ENCODE measurements at places on chromosomes 4 and X. TPM values are rescaled to one million over a fixed set of nuclear protein-coding genes. Genes with fewer than 3 reads are reported as not detected.

ZNF732 gene
- not detected for total RNA-seq

MAGEA4 gene
- not detected for total RNA-seq

NR0B1 gene
- total RNA-seq = not detected

CCSER1 gene
- total RNA-seq = 1.6 TPM

UVSSA gene
- 17.4 TPM for total RNA-seq

GPR34 gene
- total RNA-seq = 10.7 TPM

CRMP1 gene
- 4.4 TPM for total RNA-seq

DNA sequence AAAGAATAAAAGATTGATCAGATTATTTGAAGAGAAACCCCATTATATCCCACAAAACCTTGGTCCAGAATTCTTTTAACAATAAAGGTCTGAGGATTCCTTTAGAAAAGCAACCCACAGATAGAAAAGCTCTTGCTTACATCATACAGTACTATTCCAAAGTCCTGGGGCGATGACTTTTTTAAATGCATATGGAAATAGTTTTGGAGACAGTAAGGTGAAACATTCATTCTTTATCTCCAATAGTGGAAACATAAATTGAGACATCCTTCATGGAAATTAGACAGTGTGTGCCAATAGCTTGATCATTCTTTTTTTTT, 85.7 kb upstream of the UCP1 start:
- no peak for DNase-seq

GRCh38 chr4:109801895-109802319, at the start of gene CFI:
Gene CFI (minus strand): TSS chr4:109801999. CDS start chr4:109801971, 28 bp downstream.
- no peak for DNase-seq

- DNase-seq = no peak
Observed at GRCh38 chr4:137587796-137588195, 55.5 kb upstream of the PCDH18 start.

- DNase-seq = no peak
Observed at GRCh38 chr4:95522682-95523530, 25.9 kb downstream of the UNC5C start.

- no peak for DNase-seq
Observed at GRCh38 chr4:137510557-137511265, 21.6 kb downstream of the PCDH18 start.

- no peak for DNase-seq
Observed at GRCh38 chr4:47747211-47747610, 90.7 kb downstream of the CORIN start.

DNA sequence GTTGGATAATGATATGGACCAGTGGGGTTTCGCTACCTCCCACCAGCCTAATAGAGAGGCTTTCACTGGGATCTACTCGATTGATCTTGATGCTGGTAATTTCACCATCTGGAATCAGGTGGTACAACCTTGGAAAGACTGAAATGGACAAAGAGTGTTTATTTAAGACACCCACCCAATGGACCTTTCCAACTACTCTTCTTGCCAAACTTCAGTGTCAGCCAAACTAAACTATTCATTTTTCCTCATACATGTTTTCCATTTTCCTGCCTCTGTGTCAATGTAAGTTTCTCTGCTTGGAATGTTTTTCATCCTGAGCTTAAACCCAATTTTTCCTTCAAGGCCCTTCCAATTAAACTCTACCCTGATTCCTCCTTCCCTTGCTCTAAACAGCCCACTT, 92.6 kb downstream of the LNX1 start:
- no peak for DNase-seq

DNA sequence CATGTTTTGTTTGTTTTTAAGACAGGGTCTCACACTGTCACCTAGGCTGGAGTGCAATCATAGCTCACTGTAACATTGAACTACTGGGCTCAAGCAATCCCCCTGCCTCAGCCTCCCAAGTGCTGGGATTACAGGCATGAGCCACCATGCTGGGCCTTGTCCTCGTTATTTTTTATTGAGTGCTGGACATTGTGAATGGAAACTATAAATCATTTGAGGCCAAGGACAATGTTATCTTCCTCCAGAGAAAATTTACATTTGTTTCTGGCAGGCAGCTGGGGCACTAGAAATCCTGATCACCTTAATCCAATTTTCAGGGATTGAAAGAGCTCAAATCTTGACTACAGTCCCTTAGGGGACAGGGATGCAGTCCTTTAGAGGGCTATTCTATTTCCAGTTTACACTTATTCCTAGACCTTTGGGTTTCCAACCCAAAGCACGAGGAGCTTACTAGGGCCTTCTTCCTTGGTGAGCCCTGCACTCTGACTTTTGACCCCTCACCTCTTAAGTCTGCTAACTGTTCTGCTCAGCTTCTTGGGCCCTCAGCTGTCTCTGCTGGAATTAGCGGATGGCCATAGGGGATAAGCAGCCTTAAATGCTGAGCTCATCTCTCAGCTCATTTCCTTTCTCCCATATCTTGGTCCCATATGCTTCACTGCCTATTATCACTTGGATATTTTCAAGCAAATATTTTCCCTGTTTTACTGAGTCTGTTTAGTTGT, 23.0 kb upstream of the PDZD4 start:
- DNase-seq = no peak

GRCh38 chr4:147969573-147970385, 237.9 kb downstream of the ARHGAP10 start:
- DNase-seq = no peak

- no peak for DNase-seq
Observed at GRCh38 chrX:10608099-10608498, 12.3 kb downstream of the MID1 start.

GRCh38 chr4:47913861-47914219, 543 bp downstream of the NFXL1 start:
- DNase-seq = peak; percentile 69

- no peak for DNase-seq
Observed at GRCh38 chr4:3315566-3315965, 22.7 kb downstream of the RGS12 start.

DNA sequence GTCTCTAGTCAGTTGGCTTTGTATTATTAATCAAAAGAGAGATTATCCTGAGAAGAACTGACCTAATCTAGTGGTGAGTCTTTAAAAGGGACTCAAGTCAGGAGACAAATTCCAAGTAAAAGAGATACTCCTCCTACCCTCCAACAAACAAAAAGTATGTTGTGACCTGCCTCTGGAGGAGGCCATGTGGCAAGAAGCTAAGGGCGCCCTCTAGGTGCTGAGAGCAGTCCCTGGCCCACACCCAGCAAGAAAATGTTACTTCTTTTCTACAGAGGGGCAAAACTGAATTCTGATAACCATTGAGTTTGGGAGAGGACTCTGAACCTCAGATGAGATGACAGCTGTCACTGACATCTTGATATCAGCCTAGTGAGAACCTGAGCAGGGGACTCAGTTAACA, 953.6 kb upstream of the AGA start:
- no peak for DNase-seq

DNA sequence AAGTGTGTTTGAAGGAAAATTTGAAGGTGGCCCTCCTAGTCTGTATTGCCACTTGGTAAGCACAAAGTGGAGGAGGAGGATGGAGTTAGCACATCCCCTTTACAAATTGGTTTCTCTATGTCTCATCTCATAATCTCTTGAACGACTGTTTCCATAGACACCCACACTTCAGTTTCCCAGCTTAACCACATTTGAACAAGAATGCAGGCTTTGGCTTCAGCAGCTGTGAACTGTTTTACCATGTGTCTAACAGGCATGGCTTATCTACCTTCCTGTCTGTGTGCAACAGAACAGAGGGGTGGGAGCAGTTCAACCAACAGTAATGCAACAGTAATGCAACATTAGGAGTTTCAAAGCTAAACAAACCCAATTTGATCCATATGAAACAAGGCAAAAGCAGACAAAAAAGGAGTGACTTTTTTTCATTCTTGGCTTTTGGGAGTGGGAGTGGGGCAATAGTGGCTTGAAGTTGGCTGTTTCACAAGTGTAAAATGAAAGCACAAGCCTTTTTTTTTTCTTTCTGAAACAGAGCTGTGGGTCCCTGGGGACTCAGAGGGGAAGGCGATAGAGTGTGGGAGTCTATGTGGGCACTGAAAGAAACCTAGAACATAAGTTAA, 108.0 kb downstream of the ITM2A start:
- no peak for DNase-seq

GRCh38 chrX:134645936-134646543, 12.2 kb downstream of the PLAC1 start:
- DNase-seq = no peak

DNA sequence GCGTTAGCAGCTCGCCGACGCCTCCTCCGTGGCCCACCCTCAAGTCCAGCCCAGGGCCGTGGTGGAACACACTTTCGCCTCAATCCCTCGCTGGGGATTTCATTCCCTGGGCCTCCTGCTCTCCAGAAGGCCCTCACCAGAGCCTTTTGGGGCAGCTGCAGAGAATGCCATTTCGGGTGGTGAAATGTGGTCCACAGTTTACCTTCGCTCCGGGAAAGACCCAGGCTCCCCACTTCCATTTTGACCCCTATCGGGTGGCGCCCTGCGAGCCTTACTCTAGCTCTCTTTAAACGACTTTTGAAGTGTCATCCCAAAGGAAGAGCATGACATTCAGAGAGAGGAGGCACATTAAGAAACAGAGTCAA, 496 bp downstream of the SH2D1A start:
- DNase-seq = no peak

DNA sequence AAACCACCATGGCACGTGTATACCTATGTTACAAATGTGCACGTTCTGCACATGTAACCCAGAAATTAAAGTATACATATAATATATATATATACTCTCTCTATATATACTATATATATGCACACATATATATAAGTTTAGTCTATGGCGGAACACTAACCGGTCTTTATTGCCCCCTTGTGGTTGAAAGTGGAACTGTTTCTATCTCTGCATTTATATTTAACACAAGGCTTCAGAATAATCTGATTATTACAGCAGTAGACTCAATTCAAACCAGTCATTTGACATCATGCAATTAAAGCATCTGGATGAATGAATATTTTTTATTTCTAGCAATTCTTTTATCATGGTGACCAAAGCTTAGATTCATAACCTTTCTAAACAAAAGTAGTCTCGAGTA, 14.6 kb downstream of the RAB9B start:
- DNase-seq = no peak

- DNase-seq = peak; percentile 70
Observed at GRCh38 chr4:52869196-52869595, 7.1 kb downstream of the RASL11B start.

DNA sequence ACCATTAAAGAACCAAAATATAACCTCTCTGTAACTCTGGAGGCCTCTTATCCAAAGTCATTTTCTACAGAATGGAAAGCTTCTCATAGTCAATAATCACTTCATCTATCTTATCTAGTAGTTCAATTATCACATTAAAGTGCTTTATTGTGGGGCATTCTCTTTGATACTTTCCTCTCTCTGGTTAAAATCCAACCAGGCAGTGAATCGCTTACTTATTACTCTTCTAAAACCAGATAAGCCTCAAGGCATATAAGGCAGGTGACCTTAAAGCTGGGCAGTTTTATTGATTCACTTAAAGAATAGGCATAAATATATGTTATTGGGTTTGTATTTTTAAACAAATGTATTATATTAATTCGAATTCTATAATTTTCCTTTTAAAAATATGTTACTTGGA, 2162.1 kb upstream of the TENM3 start:
- no peak for DNase-seq

DNA sequence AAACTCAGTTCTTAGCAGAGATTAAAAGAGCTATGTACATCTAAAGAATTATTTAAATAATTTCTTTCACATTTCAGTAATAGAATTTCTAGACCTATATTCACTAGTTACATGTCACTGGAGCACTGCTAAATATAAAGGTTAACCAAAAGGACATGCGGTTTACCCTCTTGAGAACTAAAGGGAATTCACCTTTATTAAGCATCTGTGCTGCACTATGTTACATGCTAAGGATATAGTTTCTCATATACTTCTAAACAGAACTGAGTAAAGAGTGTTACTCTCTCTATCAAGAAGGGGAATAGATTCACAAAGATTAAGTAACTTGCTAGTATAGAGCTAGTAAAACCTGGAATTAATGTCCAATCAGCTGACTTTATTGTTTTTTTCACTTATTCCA, 7.6 kb downstream of the SPIN3 start:
- DNase-seq = no peak

DNA sequence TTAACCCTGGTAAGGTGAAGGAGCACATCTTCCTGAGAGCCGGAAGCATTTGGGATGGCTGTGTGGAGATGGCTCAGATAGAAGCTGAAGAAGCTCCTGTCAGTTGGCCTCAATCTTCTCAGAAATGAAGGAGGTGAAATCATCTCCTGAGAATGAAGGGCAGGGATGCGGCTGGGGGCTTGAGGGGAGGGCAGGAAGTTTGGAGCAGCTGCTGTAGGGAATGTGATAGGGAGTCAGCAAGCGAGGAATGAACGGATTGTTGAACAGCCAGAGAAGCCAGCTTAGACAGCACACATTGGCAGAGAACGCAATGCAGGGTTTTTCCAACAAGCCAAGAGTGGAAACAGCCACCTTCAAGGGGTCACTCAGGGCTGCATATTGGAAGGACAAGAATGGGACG, 10.0 kb downstream of the KCNE5 start:
- DNase-seq = no peak

DNA sequence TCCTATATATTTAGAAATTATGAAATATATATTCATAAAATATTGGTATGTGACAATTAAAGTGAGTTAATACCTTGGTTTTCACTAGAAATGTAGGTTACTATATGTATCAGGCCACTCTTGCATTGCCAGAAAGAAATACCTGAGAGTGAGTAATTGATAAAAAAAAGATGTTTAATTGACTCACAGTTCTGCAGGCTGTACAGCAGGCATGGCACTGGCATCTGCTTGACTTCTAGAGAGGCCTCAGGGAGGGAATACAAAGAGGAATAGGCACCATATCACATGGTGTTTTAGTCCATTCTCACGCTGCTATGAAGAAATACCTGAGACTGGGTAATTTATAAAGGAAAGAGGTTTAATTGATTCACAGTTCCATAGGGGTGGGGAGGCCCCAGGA, 1560.6 kb downstream of the STIM2 start:
- no peak for DNase-seq

DNA sequence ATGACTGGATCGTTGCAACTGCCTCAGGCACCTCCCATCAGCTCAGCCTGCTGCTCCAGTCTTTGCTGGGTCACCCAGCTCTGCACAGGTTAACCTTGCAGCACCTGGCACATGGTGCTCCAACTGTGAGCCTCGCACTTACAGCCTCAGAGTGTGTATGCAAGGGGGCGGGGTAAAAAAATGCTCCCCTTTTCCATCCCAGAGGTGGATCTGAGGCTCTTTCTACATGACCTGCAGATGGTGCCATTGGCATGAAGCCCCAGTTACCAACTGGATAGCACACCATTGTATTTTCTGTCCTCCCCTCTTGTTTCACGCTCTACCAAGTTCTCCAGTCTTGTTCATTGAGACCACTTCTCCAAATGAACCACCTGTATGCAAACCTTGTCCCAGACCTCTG, 46.2 kb upstream of the TRPC3 start:
- no peak for DNase-seq

- DNase-seq = no peak
Observed at GRCh38 chr4:150126201-150126863, 48.1 kb downstream of the DCLK2 start.

DNA sequence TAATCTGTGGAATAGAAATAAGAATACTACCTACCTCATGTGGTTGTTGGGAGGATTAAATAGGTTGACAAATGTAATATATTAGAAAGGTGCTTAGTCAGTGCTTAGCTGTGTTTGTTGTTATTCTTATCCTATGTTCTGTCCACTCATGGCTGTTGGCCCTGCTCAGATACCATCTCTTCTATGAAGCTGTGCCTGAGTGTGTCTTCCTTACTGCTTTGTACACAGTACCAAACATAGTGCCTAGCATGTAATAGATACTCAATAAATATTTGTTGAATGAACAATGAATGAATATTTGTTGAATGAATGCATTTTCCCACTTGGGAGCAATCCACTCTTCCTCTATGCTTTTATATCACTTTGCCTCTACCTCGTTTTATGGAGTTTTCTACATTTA, 57.2 kb downstream of the NHS start:
- DNase-seq = no peak

All from sigmoid colon (tissue), 7 donors.